Stimulated activated CD8-positive, alpha-beta memory T cell treated with anti-CD3 and anti-CD28 coated beads, Interleukin-7, amount 100 ng/mL, for 24 hours (primary cell): ENCODE measurements at places on chromosomes 6 and 20.

GRCh38 chr20:15759594-15759993, 813.7 kb downstream of the KIF16B start:
- no peak for DNase-seq

DNA sequence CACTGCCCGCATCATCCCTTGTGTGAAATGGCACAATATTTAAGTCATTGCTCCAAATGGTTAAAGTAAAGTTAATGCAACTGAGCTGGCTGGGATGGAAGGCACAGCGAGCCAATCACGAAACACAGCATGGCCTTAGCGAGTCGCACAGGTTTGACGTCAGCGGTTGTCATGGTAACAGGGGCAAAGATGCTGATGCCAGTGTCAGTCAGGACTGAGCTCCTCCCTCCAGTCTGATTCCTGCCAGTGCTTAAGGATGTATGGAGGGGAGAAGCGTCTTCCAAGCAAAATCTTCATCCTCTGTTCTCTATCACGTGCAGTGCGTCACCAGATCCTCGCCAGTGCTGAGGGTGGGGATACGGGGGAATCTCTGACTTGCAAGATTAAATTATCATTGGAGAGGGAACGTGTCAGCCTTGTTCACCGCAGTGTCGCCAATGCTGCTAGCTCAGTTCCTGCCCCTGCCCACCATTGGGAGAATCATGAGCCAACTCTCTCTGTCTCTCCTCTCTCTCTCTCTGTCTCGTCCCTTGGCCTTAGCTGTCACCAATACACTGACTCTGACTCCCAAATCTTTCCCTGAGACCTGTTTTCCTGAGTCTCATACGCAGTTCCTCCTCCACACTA, 24.5 kb downstream of the TSPYL4 start:
- no peak for DNase-seq

DNA sequence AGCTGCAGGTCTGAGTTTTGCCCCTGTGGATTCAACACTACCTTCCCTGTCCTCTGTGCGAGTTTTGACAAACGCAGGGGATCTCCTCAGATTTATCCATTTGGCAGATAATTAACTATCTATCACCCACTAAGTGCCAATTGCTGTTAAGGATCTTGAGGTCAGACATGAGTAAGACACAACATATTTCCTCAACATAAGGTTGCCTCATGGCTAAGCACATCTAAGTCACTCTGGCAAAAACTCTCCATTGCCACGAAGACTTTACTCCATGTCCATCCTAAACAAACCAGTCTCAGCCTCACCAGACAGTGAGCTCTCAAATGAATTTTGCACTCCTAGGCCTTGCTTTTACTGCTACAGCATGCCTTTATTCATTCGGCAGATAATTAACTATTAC, 408.4 kb downstream of the MAFB start:
- no peak for DNase-seq

- no peak for DNase-seq
These were observed 70.0 kb upstream of the TBXT start for GRCh38 chr6:166237617-166238016.

DNA sequence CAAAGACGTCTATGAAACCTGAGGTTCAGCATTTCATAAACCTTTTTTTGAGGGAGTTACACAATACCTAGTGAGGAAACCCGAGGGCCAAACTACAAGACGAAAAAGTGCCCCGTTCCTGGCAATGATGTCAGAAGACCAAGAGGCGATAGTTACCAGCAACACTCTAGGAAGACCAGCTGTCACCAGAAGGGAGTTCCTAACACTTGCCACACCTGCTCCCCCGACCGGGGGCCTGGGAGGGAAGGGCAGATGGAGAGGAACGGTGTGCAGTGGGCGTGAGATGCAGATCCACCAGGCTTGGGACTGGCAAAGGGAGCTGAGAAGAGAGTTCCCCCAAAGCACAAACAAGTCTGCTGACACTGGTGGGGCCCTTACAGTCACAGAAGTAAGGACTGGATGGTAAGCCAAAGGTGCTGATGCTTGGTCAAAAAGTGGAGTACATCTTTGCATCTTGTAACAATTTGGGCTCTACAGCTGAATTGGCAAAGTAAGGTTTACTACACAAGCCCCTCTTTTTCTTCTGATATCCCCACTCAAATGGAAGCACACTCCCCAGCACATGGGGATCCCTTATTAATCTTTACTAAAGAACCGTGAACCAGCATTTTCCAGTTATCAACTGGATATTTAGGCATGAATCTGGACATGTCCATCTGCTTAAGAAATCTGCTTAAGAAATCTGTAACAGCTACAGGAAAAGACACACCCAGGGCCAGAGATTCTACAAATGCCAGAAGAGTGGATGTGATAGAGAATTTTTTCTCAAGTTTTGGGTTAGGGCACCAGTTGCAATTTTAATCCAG, 38.5 kb downstream of the PANK2 start:
- DNase-seq, result no peak

GRCh38 chr6:73032586-73032985, 192.7 kb downstream of the KHDC1L start:
- no peak for DNase-seq

GRCh38 chr6:12456343-12456742, 166.2 kb downstream of the EDN1 start:
- DNase-seq, result no peak

- no peak for DNase-seq
These were observed 171.3 kb downstream of the FAXC start for GRCh38 chr6:99178168-99178567.

DNA sequence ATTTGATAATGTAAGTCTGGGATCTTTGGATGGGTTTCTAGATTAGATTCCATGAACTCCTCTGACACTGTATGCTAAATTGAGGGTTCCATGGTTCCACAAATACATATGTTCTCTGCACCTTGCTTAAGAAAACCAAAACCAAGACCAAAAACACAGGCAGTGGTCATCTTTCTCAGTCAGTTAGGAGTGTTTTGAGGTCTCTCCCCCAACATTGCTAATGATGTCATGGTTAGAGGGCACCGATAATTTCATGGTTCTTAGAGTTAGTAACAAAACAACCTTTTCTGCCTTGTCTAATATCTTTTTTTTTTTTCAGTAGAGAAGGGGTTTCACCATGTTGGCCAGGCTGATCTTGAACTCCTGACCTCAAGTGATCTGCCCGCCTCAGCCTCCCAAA, 44.5 kb downstream of the ARID1B start:
- DNase-seq, result no peak

DNA sequence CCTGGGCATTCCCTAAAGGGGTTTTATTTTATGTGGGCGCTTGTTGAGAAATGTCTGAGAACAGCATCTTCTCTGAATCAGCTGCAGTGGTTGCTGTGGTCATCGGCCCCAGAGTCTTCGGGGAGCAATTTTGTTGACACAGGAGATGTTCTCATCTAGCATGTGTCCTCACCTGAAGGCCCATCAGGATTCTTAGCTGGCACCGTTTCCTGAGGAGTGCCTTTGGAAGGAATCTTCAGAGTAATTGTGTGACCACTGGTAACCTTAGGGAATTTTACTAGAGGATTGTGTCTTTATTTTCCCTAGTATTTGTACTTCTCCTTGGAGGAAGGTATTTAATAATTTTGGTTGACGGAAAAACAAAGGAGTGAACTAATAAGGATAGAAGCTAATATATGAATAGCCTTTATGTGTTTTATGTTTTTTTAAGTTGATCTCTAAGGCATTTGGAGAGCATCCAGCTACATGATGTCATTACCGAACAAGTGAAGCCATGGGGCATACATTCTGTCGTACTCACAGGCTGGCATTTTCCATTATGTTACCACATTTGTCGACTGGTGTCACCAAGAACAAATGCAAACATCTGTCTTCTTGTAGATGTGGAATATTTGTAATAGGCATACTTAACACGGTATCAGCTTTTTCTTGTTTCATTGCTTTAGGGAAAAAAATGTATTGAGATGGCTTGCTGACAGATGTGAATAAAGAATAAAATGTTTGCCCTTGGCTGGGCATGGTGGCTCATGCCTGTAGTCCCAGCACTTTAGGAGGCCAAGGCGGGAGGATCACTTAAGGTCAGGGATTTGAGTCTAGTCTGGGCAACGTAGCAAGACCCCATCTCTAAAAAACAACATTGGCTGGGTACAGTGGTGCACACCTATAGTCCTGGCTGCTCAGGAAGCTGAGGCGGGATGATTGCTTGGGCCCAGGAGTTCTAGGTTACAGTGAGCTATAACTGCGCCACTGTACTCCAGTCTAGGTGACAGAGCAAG, 41.9 kb downstream of the TULP4 start:
- no peak for DNase-seq

DNA sequence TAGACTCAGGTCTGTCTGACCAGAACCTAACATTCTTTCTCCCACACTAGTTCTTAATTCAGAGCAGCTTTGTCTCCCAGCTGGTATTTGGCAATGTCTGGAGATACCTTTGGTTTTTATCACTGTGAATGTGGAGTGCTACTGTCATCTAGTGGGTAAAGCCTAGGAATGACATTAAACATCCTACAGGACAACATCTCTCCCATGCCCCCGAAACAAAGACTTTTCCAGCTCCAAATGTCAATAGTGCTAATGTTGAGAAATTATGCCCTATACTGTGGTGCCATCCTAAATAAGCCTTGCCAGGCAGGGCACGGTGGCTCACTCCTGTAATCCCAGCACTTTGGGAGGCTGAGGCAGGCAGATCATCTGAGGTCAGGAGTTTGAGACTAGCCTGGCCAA, 4.2 kb upstream of the TTPAL start:
- DNase-seq, result no peak

- DNase-seq, result no peak
These were observed 127.0 kb upstream of the EDN1 start for GRCh38 chr6:12163149-12163548.

- DNase-seq, result no peak
These were observed 4.7 kb downstream of the PTK6 start for GRCh38 chr20:63532449-63532971.

GRCh38 chr6:74167976-74168375, 472.0 kb downstream of the CD109 start:
- DNase-seq, result no peak

DNA sequence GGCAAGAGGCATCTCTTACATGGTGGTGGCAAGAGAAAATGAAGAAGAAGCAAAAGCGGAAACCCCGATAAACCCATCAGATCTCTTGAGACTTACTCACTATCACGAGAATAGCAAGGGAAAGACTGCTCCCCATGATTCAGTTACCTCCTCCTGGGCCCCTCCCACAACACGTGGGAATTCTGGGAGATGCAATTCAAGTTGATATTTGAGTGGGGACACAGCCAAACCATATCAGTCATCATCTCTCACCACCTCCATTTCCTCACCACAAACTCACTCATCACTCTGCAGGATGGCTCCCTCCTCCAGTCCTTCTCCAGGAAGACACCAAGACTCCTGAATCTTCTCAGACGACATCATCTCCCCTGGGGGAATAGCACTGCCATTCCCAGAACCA, 25.8 kb upstream of the SLC16A10 start:
- no peak for DNase-seq

DNA sequence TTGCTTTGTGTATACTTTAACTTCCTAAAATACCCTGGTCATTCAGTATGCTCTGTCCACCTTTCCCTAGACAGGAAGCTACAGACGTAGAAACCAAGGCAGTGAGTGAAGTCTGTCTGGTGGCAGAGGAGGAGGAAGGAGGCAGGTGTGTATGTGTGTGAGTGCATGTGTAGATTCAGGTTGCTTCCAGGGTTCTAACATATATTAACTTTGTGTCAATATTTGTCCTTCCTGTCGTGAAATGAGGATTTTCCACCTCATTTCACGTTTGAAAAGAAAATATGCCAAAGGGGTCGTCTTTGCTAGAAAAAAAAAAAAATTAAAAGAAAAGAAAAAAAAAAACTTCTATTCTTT, 411.5 kb downstream of the PKHD1 start:
- DNase-seq, result no peak

- DNase-seq, result no peak
These were observed 5.7 kb upstream of the TNXB start for GRCh38 chr6:32114796-32115195.
